ENCODE measurements at places on chromosomes 11 and 22. TPM values are rescaled to one million over a fixed set of nuclear protein-coding genes. Genes with fewer than 3 reads are reported as not detected.

- DNase-seq: no peak
Measured at GRCh38 chr11:23111527-23111926, 251.3 kb upstream of the CCDC179 start.

DNA sequence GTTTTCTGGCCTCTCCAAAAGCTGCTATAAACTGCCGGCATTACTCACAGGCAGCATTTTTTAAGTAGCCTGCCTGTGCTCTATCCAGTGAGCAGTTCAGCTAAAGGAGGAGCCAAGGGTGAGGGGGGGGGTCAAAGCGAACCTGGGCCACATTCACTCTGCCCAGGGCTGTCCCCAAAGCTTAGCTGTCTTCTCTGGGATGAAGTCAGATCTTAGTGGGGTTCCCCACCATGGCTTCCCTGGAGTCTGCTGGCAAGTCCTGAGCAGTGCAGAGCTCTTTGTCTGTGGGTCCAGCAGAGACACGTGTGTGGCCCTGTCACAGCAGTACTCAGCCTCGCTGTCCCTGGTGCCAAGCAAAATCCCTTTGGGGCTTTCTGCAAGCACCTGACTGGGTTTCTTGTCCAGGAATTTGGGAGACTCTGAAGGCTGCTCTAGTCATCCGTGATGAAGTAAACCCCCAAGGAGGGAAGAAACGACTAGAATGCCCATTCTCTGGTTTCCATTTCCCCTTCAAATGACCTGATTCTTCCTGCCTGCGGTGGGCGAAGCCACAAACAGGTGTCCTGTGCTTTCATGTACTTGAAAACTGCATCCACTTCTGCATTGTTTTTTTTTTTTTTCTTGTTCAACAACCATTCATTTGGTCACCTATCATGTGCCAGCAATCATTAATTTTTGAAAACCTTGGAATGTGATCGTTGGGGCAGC lies 2.6 kb downstream of the KCNJ5 start:
- no peak for DNase-seq

The CTSW gene
- 0.55 TPM for total RNA-seq

The EHF gene
- 109 TPM for total RNA-seq

The PGA4 gene
- not detected for total RNA-seq

The ALDH3B1 gene
- 6.7 TPM for total RNA-seq

Data from lower leg skin (tissue), 4 donors.